ENCODE measurements at places on chromosomes 3 and 15. TPM values are rescaled to one million over a fixed set of nuclear protein-coding genes. Genes with fewer than 3 reads are reported as not detected.
A peak's percentile ranks its signal among the peaks of the same experiment; 100 is the strongest.

DNA sequence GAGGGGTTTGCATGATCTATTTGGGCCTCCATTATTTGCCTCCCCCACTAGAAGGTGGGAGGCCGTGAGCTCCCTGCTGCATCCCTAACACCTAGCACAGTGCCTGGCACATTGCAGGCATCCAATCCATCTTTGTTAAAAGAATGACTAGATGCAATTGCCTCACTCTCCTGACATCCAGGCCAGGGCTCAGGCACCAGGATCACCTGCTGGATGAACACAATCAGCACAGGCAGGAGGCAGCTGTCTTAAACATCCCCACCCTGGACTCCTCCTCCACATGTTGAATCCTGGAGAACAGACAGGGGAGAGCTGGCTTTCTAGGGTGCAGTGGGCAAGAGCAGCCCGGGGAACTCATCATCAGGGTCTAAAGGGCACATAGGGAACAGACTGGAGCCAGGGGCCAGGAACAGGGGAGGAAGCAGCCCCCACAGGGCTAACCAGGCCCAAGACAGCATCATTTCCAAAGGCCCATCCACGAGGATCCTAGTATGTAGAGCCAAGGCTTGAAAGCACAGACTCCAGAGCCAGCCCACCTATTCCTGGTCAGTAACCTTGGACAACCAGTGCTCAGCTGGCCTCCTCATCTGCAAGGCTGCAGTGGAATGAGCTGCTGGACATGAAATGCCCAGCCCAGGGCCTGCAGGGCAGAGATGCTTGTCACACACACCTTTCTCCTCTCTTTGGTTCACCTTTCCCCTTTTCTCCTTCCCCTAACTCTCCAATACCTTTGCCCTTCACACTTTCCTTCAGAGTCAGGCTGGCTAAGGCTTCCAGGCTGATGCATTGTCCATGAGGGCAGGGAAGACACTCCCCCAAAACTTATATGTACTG lies 254.4 kb upstream of the TLE3 start:
- H3K4me1 ChIP-seq, result peaks cover 8% of the 10 kb centered on the region
- H3K27me3 ChIP-seq, result peaks cover 52% of the 10 kb centered on the region
- no peak overlapping the region for H3K4me3 ChIP-seq
- peaks cover 3% of the 10 kb centered on the region for H3K36me3 ChIP-seq
- no peak overlapping the region for H3K27ac ChIP-seq

GRCh38 chr15:101338502-101339057 lies 43.5 kb upstream of the SNRPA1 start:
- H3K4me3 ChIP-seq, result no peak overlapping the region
- no peak overlapping the region for H3K27ac ChIP-seq
- no peaks in the 10 kb centered on the region for H3K4me1 ChIP-seq

The SLC2A2 gene
- total RNA-seq, result not detected

GRCh38 chr15:65285291-65286068 lies 1.2 kb downstream of the PARP16 start:
- H3K4me1 ChIP-seq, result peaks cover 30% of the 10 kb centered on the region
- H3K27ac ChIP-seq, result peak overlapping the region; percentile 91
- peak overlapping the region; percentile 87 for H3K4me3 ChIP-seq
- DNase-seq, result no peak

DNA sequence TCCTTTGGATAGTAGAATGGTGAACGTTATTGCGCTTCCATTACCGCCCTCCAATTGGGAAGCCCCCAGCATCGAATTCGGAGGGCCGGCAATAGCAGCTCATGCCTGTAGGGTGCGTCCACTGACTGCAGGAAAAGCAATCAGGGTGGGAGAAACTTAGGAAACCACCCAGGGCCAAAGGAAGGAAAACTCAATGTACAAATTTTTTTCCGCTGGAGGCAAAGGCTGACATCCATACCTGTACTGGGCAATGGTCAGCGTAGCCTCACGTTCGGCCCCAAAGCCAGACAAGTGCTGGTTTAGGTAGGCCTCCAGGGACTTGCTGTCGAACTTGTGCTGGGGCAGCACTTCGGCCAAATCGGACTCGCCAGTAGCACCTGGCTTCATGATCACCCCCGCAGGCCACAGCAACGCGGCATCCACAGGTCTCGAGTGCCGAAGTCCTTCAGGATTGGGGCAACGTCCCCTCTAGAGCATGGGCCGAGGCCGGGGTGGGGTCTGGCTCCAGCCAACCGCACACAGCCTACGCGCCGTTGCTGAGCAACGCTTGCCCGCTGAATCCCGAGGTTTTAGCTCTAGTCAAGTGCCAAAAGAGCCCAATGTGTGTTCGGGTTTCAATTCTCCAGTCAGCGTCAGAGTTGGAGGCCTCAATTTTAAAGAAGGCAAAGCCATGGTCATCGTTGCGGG lies at the start of gene ACAD11:
TSS of gene ACAD11 (minus strand) at position 445 of the 687 bp plus-strand sequence. CDS start at position 387, 58 bp downstream.
- peak within 1 kb of the TSS; percentile 98 for H3K4me3 ChIP-seq
- H3K27me3 ChIP-seq, result no peaks in the 10 kb centered on the region
- no peak for DNase-seq

DNA sequence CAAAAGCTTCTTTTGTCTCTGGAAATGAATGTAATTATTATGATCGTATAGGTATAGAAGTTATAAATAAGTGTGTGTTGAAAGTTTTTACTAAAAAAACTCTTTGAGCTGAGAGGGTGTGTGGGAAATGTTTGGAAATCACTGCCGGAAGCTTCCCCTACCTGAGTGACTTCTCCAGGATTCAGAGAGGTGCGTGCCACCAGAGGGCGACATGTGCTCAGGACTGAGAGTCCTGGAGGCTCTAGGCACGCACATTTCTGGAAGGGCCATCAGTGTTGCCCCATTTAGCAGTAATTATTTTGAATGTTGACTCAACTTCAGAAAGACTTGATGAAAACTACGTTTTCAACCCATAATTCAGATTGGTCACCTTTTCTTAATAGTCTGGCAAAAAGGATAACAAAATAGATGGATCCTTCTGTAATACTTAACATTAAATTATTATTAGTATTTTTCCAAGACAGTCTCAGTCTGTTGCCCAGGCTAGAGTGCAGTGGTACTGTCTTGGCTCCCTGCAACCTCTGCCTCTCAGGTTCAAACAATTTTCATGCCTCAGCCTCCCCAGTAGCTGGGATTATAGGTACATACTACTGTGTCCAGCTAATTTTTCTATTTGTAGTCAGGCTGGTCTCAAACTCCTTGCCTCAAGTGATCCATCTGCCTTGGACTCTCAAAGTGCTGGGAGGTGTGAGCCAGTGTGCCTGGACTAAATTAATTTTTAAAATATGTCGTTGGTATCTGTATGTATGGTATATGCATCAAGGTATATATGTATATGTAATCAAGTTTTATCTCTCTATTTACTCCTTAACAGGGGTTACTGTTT lies 34.5 kb downstream of the GPR171 start:
- no peaks in the 10 kb centered on the region for H3K27me3 ChIP-seq
- DNase-seq, result peak; percentile 74
- peaks cover 29% of the 10 kb centered on the region for H3K4me1 ChIP-seq
- H3K4me3 ChIP-seq, result no peak overlapping the region
- H3K36me3 ChIP-seq, result no peaks in the 10 kb centered on the region
- H3K27ac ChIP-seq, result no peak overlapping the region

The FRMD4B gene
- 36.6 TPM for total RNA-seq

The DUOXA2 gene
- not detected for total RNA-seq

DNA sequence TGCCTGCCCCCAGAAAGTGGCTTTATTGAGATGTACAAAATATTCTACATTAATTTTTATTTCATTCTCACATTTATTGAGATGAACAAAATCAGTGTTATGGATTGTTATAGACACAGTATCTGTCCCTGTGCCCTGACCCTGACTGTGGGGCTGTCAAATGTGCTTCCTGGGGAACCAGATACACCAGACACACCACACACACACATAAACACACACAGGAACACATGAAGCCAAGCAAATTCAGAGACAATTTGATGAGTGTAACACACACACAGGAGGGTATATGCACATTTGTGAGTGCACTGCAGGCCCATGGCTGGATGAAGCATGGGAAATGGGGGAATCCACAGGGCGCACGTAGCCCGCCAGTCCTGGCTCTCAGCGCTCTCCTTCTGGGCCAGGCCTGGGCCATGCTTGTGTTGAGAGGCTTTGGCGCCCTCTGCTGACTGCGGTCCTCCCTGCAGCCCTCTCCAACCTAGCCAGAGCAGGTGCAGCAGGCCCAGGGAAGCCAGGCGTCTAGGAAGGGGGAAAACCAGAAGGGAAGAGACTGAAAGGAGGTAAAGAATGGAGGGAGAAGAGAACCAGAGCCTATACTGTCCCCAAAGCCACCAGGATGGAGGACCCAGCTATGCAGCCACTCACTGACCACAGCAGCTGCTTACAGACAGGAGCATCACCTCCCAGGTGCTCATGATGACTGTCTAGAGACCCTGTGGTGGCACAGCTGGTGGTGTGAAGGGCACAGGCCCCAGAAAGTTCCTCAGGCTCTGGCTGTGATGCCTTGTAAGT lies 18.0 kb upstream of the LOXL1 start:
- H3K27ac ChIP-seq, result no peak overlapping the region
- no peaks in the 10 kb centered on the region for H3K27me3 ChIP-seq
- peaks cover 12% of the 10 kb centered on the region for H3K4me1 ChIP-seq
- peak; percentile 75 for DNase-seq
- H3K4me3 ChIP-seq, result no peak overlapping the region

The EFCAB12 gene
- 2.3 TPM for total RNA-seq

The CNTN6 gene
- total RNA-seq, result not detected

GRCh38 chr3:193960487-193961274 lies 175.3 kb upstream of the HES1 start:
- no peaks in the 10 kb centered on the region for H3K36me3 ChIP-seq
- no peak overlapping the region for H3K27ac ChIP-seq
- H3K4me1 ChIP-seq, result peaks cover 4% of the 10 kb centered on the region

DNA sequence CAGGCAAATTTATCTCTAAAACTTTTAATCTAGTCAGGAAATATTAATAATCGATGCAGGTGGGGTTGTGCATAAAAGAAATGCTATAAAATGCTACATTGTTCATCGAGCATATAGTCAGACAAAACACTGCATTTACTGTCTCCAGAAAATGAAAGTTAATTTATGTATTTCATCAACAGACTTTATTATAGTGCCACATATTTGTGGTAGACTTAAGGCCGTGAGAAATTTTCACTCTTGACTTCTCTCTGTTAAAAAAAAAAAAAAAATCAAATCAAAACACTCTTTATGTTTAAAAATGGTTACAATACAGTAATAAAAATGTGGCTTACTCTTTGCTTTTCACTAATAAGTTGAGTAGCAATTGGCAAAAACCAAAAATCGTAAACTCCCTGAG lies 67.4 kb downstream of the RBMS3 start:
- no peak overlapping the region for H3K27ac ChIP-seq
- H3K36me3 ChIP-seq, result no peaks in the 10 kb centered on the region
- no peak overlapping the region for H3K4me3 ChIP-seq
- H3K4me1 ChIP-seq, result no peaks in the 10 kb centered on the region

GRCh38 chr15:100457201-100457600 lies 71.5 kb downstream of the CERS3 start:
- H3K36me3 ChIP-seq, result no peaks in the 10 kb centered on the region
- no peak overlapping the region for H3K4me3 ChIP-seq
- no peak for DNase-seq
- H3K4me1 ChIP-seq, result no peaks in the 10 kb centered on the region
- no peak overlapping the region for H3K27ac ChIP-seq

The MAGEL2 gene
- total RNA-seq, result not detected

GRCh38 chr3:132549890-132550578 lies 47.0 kb upstream of the ACKR4 start:
- no peaks in the 10 kb centered on the region for H3K27me3 ChIP-seq
- H3K27ac ChIP-seq, result no peak overlapping the region
- H3K36me3 ChIP-seq, result peaks cover 3% of the 10 kb centered on the region
- no peak overlapping the region for H3K4me3 ChIP-seq
- H3K4me1 ChIP-seq, result no peaks in the 10 kb centered on the region

DNA sequence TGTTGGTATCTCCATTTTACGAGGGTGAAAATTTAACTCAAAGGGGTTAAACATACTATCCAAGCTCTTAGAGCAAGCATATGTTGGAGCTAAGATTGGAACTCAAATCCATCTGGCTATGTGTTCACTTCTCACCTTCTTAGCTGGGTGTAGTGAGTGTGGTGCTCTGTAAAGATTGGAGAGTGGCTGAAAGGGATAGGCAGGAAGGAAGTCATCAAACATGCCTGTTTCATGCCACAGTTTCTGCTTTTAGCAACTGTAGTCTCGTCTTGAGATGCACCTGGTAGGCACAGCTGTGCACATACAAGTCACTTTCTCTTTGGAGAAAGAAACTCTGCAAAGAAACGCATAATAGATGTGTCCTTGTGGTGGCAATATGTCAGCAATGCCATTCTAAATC lies 189.1 kb upstream of the MDFIC2 start:
- no peak for DNase-seq
- H3K36me3 ChIP-seq, result no peaks in the 10 kb centered on the region
- H3K27me3 ChIP-seq, result peaks cover 36% of the 10 kb centered on the region
- no peak overlapping the region for H3K27ac ChIP-seq

DNA sequence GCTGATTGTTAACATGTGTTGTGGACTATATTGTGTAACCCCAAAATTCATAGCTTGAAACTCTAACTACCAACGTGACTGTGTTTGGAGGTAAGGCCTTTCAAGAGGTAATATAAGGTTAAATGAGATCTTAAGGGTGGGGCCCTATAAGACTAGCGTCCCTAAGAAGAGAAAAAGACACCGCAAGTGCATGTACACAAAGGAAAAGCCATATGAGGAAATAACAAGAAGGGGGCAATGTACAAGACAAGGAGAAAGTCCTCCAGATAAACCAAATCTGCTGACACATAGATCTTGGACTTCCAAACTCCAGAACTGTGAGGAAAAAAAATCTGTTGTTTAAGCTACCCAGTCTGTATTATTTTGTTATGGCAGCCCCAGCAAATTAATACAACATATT lies 8.6 kb downstream of the DMXL2 start:
- H3K4me3 ChIP-seq, result no peak overlapping the region
- peaks cover 1% of the 10 kb centered on the region for H3K4me1 ChIP-seq
- no peak overlapping the region for H3K27ac ChIP-seq
- H3K27me3 ChIP-seq, result no peaks in the 10 kb centered on the region
- peaks cover 3% of the 10 kb centered on the region for H3K36me3 ChIP-seq

The SLCO2A1 gene
- total RNA-seq, result 0.16 TPM

GRCh38 chr15:56199038-56199437 lies 44.6 kb downstream of the RFX7 start:
- H3K27me3 ChIP-seq, result no peaks in the 10 kb centered on the region
- peaks cover 11% of the 10 kb centered on the region for H3K4me1 ChIP-seq
- DNase-seq, result no peak

GRCh38 chr3:19216669-19217337 lies 68.5 kb downstream of the KCNH8 start:
- H3K4me3 ChIP-seq, result no peak overlapping the region
- H3K27me3 ChIP-seq, result no peaks in the 10 kb centered on the region
- no peak overlapping the region for H3K27ac ChIP-seq
- no peak for DNase-seq
- H3K36me3 ChIP-seq, result no peaks in the 10 kb centered on the region

The KY gene
- total RNA-seq, result not detected

DNA sequence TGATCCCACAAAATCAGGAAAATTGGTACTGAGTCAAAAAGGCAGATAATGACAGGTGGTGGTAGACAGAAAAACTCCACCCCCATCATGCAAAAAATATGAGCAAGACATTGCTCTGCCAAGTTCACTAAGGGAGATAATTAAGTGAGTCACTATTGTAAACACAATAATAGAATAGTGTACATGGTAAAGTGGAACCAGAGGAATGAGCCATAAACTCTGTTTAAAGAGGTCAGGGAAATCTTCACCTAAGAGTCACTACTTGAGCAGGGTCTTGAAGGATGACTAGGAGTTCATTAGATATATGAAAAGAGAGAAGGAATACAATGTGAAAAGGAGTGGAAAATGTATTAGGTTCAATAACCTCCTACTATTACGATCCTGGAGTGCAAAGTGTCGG lies 213.4 kb upstream of the PEX5L start:
- H3K4me3 ChIP-seq, result no peak overlapping the region
- DNase-seq, result no peak
- H3K4me1 ChIP-seq, result no peaks in the 10 kb centered on the region
- no peak overlapping the region for H3K27ac ChIP-seq
- H3K36me3 ChIP-seq, result no peaks in the 10 kb centered on the region
- H3K27me3 ChIP-seq, result no peaks in the 10 kb centered on the region
